ENCODE measurements at places on chromosomes 12 and 14.

GRCh38 chr12:28223858-28224257 lies 33.6 kb downstream of the CCDC91 start:
- no peaks in the 10 kb centered on the region for H3K36me3 ChIP-seq
- no peak overlapping the region for H3K27ac ChIP-seq
- no peak for DNase-seq
- H3K4me1 ChIP-seq, result no peaks in the 10 kb centered on the region
- H3K4me3 ChIP-seq, result no peak overlapping the region

DNA sequence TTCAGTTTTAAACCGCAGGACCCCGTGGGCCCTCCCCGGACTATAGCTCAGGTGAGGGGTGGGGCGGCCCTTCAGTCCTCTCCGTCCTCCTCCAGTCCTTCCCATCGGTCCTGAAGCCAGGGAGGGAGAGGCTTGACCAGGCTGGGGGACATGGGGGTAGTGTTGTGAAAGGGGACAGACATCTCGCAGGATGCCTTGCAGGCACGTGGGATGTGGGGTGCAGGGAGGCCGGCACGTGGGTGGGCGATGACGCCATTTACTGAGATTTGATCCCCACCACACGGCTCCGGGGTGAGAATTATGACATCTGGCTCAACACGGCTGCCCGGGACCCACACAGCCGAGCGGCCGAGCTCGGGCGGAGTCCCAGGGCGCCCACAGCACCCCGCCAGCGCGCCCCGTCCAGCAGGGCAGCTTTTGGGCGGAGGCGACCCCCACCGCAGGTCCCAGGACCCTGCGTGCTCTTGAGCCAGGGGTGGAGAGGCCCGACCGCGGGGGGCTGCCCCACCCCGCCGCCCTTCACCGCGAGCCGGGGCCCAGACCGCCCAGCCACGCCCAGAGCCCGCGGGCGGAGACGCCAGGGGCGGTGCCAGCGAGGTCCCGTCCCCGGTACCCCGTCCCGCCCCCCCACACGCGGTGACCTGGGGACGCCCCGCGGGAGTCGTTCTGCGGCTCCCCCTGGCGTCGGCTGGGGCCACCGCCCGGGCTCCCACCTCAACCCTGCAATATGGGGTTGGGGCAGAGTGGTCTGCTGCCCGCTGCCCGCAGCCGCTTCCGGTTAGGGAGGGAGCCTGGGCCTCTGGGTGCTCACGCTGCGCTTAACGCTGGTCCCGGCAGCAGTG lies 3.3 kb upstream of the EXOC3L4 start:
- no peaks in the 10 kb centered on the region for H3K36me3 ChIP-seq
- DNase-seq, result no peak
- H3K27ac ChIP-seq, result peak overlapping the region; percentile 54
- H3K4me1 ChIP-seq, result peaks cover 8% of the 10 kb centered on the region

DNA sequence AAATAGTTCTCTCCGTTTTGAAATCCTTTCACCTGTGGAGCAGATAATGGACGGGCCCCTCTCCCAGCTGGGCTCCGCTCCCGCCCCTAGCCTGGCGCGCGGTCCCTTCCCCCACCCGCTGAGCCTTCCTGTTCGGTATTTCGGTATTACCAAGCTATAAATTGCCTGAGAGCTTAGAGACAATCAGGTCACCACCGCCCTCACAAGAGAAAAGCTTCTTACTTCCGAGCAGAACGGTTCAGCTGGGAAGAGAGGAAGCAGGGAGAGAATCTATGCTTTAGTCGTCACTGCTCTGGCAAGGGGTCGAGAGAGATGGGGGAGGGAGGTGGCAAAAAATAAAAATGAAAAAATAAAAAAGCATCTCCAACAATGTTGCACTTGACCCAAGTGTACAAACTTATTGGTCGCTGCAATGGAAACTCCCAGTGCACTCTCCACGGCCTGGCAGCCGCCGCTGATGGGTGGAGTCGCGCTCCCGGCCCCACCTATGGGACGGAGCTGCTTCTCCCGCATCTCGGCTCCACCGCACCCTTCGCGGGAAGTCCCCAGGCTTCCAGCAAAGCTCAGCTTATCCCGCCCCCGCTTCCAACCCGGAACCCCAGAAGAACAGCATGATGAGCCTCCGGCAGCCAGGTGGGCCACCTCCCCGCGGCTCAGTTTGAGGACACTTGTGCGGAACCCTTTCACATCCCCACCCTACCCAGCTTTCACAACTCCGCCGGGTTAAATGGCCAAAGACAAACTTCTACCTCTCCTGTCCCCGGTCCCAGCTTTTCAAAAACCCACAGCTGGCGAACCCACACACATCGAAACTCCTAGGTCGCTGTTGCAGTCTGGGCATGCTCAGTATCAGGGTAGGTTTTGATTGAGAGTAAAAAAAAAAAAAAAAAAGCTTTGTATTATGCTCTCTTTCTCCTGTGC lies 832 bp upstream of the SYT1 start:
- H3K4me1 ChIP-seq, result peaks cover 4% of the 10 kb centered on the region
- H3K27me3 ChIP-seq, result no peaks in the 10 kb centered on the region
- H3K27ac ChIP-seq, result peak overlapping the region; percentile 84
- no peak for DNase-seq

DNA sequence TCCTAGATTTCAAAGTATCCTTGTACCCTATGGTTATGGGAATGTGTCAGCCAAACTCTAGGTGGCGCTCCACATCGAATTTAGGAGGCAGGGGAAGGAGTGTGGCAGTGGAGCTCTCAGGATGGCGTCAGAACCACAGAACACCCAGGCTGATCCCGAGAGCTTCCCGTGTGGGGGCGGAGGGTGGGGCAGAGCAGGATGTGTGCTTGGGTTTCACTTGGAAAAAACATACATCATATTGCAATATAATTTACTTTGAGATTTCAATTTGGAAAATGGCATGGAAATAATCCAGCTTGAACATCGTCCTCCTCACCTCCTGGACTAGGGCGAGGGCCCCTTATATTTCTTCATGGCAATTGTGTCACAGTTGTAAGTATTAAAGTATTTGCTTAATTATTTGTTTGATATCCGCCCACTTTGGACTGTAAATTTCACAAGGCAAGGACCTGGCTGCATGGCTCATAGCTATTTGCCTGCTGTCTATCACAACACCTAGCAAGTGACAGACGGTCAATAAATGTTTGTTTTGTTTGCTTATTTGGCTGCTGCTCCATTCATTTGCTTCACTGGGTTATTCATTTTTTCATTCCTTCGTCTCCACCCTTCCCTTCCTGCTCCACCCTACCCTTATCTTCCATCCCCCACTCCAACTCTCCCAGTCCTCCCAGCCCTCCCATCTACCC lies 221.5 kb upstream of the HMGA2 start:
- no peaks in the 10 kb centered on the region for H3K36me3 ChIP-seq
- peak; percentile 94 for DNase-seq
- no peaks in the 10 kb centered on the region for H3K27me3 ChIP-seq
- H3K27ac ChIP-seq, result peak overlapping the region; percentile 94

DNA sequence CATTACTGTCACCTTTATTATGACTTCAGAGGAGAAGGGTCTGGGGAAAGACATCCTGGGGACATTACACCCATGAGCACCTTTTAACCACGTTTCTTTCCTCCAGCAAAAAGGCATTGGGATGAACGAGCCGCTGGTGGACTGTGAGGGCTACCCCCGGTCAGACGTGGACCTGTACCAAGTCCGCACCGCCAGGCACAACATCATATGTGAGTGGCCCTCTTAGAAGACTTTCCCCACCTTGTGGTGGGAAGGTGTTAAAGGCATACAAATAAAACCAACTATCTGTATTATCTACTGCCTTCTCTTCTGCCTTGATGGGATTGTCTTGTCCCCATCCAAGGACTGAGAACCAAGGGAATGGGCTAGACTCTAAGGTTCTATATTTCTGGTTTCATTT lies 6.0 kb downstream of the PSMD9 start:
- H3K4me3 ChIP-seq, result no peak overlapping the region
- H3K27me3 ChIP-seq, result no peaks in the 10 kb centered on the region
- peaks cover 12% of the 10 kb centered on the region for H3K36me3 ChIP-seq
- H3K27ac ChIP-seq, result no peak overlapping the region
- no peak for DNase-seq

All from HCT116 (cell line).